ENCODE measurements at places on chromosomes 4 and X. TPM values are rescaled to one million over a fixed set of nuclear protein-coding genes. Genes with fewer than 3 reads are reported as not detected.

The TRAPPC2 gene
- 18.6 TPM for total RNA-seq

The NUDT10 gene
- 6.3 TPM for total RNA-seq

The TMEM31 gene
- not detected for total RNA-seq

The CT45A2 gene
- total RNA-seq, result not detected

The TEX11 gene
- total RNA-seq, result not detected

The FDCSP gene
- not detected for total RNA-seq

The LONRF3 gene
- 1.00 TPM for total RNA-seq

The TMSB15C gene
- total RNA-seq, result 6.2 TPM

The ENPEP gene
- 0.12 TPM for total RNA-seq

The FAM184B gene
- total RNA-seq, result under 0.01 TPM

The ASB12 gene
- total RNA-seq, result not detected

The FRG2 gene
- total RNA-seq, result not detected

The INTS6L gene
- total RNA-seq, result 5.6 TPM

The BRS3 gene
- total RNA-seq, result not detected

The F11 gene
- not detected for total RNA-seq

The FRMPD4 gene
- 0.33 TPM for total RNA-seq

The TRMT44 gene
- total RNA-seq, result 17.7 TPM

The PABPC1L2A gene
- not detected for total RNA-seq

The AREG gene
- 0.11 TPM for total RNA-seq

The DKK2 gene
- 0.25 TPM for total RNA-seq

The CENPI gene
- total RNA-seq, result 18.1 TPM

Measured in uterine smooth muscle cell (primary cell).